Aorta (tissue), 5 donors: ENCODE measurements at places on chromosomes 6 and 20. TPM values are rescaled to one million over a fixed set of nuclear protein-coding genes. Genes with fewer than 3 reads are reported as not detected.

- H3K4me3 ChIP-seq = no peak overlapping the region
- no peak overlapping the region for H3K27ac ChIP-seq
- no peaks in the 10 kb centered on the region for H3K27me3 ChIP-seq
- H3K4me1 ChIP-seq = no peaks in the 10 kb centered on the region
- H3K36me3 ChIP-seq = no peaks in the 10 kb centered on the region
Measured at GRCh38 chr6:135675862-135676261, 175.6 kb upstream of the PDE7B start.

DNA sequence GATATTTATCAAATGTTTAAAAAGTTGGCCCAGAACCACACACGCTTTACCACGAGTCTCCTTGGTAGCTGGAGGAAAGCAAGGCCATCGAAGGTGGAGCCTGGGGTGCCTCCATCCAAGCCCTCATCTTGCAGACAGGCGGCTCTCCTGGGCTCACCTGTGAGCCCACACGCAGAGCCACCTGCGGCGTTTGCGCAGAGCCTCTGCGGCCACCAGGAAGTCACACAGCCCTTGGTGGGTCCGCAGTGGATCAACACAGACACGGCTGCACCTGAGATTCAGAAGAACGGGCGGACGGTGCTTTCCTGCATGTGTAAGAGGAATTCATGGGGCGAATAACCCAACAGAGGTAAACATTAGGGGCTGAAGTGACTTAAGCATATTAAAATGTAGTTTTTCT is 24.5 kb upstream of the SMOC2 start:
- DNase-seq = no peak
- H3K36me3 ChIP-seq = no peaks in the 10 kb centered on the region
- no peaks in the 10 kb centered on the region for H3K27me3 ChIP-seq
- H3K4me1 ChIP-seq = no peaks in the 10 kb centered on the region

DNA sequence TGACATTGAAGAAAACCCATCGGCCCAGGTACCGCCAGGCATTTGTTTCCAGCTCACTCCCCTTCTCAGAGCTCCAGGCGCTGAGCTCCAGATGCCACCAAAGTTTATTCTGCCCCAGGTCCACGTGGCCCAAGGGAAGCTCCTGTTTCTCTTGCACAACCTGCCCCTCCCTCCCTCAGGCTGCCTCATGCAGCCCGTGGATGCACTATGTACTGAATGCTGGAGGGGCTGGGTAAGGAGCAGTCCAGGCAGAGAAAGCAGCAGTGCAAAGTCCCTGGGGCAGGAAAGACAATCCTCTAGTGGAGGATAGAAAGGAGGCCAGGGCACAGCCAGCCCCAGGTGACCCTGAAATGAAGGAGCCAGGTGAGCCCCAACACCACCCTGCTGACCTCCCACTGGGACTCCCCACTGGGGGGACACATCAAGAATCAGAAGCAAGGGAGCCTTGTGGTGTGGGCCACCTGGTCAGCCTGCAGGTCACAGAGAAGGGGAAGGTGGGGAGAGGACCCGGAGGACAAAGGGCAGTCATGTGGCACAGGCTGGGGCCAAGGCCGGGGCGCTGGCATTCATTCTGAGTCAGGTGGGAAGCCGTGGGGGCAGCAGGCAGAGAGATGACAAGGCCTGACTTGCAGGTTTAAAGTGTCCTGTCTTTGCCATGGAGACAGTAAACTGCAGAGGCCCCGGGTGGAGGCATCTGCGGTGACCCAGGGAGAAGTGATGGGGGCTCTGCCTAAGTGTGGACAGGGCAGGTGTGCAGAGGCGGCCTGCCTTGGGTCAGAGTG is 230.1 kb downstream of the PREX1 start:
- no peak overlapping the region for H3K4me3 ChIP-seq
- H3K27me3 ChIP-seq = no peaks in the 10 kb centered on the region
- no peaks in the 10 kb centered on the region for H3K36me3 ChIP-seq
- H3K27ac ChIP-seq = no peak overlapping the region
- H3K4me1 ChIP-seq = no peaks in the 10 kb centered on the region

DNA sequence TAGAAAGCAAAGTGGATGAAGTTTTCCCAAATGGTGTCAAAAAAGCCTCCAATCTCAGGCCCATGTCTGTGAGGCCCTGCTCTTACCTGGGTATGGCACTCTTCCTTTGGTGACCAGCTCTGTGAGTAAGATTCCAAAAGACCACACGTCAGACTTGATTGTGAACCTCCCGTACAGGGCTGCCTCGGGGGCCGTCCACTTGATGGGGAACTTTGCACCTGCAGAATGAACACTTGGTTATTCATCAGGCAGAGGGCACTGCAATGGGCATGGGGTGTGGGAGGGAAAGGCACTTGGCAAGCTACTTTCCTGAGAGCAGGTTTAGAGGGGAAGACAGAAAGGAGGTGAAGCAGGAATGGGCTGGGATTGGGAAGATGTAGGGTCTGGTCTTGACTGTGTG is 68.7 kb upstream of the TRAF3IP2 start:
- H3K27me3 ChIP-seq = no peaks in the 10 kb centered on the region
- no peak for DNase-seq
- no peak overlapping the region for H3K27ac ChIP-seq
- peaks cover 1% of the 10 kb centered on the region for H3K4me1 ChIP-seq
- peaks cover 3% of the 10 kb centered on the region for H3K36me3 ChIP-seq
- H3K4me3 ChIP-seq = no peak overlapping the region

DNA sequence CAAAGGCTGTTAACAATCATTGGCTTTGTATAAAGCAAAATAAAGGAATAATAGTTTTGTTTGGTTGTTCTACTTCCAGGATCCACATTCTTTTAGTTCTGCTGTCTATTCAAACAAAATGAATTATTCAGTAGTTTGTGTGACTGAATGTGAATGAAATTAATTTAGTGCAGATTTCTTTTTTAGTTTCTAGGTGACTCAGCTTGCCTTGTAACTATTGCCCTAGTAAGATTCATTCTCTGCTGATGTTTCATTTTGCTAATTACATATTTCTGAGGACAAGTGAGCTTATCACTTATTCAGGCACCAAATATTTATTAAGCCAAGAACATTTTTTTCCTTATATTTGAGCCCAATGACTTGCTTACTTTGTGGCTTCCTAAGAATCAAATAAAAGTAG is 46.5 kb upstream of the RIPOR2 start:
- no peaks in the 10 kb centered on the region for H3K27me3 ChIP-seq
- no peak overlapping the region for H3K27ac ChIP-seq
- H3K4me3 ChIP-seq = no peak overlapping the region

- no peak for DNase-seq
- no peaks in the 10 kb centered on the region for H3K4me1 ChIP-seq
- no peaks in the 10 kb centered on the region for H3K27me3 ChIP-seq
- no peaks in the 10 kb centered on the region for H3K36me3 ChIP-seq
Measured at GRCh38 chr20:11261533-11262000, 587.8 kb upstream of the JAG1 start.

DNA sequence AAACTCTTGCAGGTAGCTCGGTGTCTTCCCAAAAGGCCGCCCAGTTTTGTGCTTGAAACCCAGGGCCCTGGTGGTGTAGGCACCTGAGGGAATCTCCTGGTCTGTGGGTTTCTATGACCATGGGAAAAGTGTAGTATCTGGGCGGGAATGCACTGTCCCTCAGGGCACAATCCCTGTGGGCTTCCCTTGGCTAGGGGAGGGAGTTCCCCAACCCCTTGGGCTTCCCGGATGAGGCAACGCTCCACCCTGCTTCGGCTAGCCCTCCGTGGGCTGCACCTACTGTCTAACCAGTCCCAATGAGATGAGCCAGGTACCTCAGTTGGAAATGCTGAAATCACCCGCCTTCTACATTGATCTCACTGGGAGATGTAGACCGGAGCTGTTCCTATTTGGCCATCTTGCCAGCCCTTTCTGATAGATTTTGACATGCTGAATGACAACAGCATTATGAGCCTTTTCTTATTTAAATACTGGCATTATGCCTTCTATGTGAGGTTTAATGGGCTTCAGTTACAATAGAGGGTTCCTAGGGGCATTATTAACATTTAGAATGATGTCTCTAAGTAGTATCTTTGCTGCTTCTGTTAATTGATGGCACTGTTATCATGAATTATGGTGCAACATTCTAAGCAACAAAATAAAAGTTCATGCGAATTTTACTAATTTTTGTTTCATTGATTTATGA is 133.7 kb upstream of the FLRT3 start:
- H3K27me3 ChIP-seq = no peaks in the 10 kb centered on the region
- DNase-seq = no peak
- H3K27ac ChIP-seq = no peak overlapping the region
- no peaks in the 10 kb centered on the region for H3K4me1 ChIP-seq
- H3K36me3 ChIP-seq = no peaks in the 10 kb centered on the region

GRCh38 chr6:77482981-77483380 is 19.7 kb upstream of the HTR1B start:
- no peaks in the 10 kb centered on the region for H3K36me3 ChIP-seq
- no peak for DNase-seq
- H3K27me3 ChIP-seq = no peaks in the 10 kb centered on the region
- no peak overlapping the region for H3K27ac ChIP-seq
- H3K4me3 ChIP-seq = no peak overlapping the region

GRCh38 chr20:57980506-57980905 is 247.9 kb downstream of the ANKRD60 start:
- H3K27ac ChIP-seq = no peak overlapping the region
- H3K4me1 ChIP-seq = no peaks in the 10 kb centered on the region
- no peaks in the 10 kb centered on the region for H3K36me3 ChIP-seq
- H3K27me3 ChIP-seq = no peaks in the 10 kb centered on the region
- DNase-seq = no peak
- H3K4me3 ChIP-seq = no peak overlapping the region

DNA sequence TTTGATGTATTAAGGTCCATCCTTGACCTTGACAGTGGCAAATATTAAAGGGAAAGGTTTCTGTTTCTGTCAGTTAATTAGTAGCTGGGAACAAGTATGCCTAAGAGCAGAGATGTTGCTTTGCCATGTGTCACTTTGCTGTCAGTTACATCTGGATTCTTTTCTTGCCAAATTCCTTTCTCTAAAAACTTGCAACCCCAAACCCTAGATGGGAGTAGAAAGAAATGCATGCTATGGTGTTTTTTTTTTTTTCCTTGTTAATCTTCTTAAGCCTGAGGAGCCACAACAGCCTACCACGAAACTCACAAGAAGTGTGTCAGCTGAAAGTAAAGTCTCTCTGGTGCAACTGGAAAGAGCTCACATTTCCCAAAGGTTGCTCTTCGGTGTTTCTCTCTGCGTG is 18.0 kb upstream of the CLDN20 start:
- no peak for DNase-seq
- H3K36me3 ChIP-seq = peaks cover 5% of the 10 kb centered on the region
- no peaks in the 10 kb centered on the region for H3K27me3 ChIP-seq
- no peaks in the 10 kb centered on the region for H3K4me1 ChIP-seq
- H3K4me3 ChIP-seq = no peak overlapping the region

- H3K27me3 ChIP-seq = no peaks in the 10 kb centered on the region
- no peaks in the 10 kb centered on the region for H3K36me3 ChIP-seq
- no peak overlapping the region for H3K27ac ChIP-seq
- no peaks in the 10 kb centered on the region for H3K4me1 ChIP-seq
- H3K4me3 ChIP-seq = no peak overlapping the region
- DNase-seq = no peak
Measured at GRCh38 chr6:106415921-106416320, 55.4 kb downstream of the CRYBG1 start.

DNA sequence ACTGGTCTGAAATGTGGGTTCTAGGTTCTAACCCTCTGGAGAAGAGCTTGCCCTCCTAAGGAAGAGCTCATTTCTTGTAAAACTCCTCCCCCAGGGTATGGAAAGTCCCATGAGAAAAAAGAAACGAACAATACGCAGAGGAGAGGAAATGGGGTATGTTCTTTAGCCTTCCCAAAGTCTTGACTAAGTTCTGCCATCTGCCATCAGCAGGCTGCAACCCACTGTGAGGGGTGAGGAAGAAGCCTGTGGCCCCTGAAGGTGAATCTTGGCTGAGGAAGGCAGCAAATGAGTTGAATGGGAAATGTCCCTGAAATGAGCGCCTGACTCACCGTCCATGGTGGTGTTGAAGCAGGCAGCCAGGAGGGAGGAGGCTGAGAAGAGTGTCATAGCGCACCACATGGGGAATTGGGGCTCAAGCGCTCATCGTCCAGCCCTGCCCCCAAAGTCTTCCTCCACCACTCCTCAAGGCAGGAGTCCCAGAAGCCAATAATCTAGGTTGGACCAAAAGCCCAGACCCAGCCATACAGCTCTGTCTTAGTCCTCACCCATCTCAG is 10.4 kb upstream of the MATN4 start:
- no peaks in the 10 kb centered on the region for H3K36me3 ChIP-seq
- H3K4me1 ChIP-seq = no peaks in the 10 kb centered on the region
- H3K27ac ChIP-seq = no peak overlapping the region
- no peaks in the 10 kb centered on the region for H3K27me3 ChIP-seq
- peak; percentile 52 for DNase-seq

GRCh38 chr6:27517928-27518787 is 45.3 kb upstream of the ZNF184 start:
- no peaks in the 10 kb centered on the region for H3K36me3 ChIP-seq
- no peaks in the 10 kb centered on the region for H3K4me1 ChIP-seq
- no peaks in the 10 kb centered on the region for H3K27me3 ChIP-seq
- peak overlapping the region; percentile 43 for H3K27ac ChIP-seq
- no peak for DNase-seq

- no peak overlapping the region for H3K4me3 ChIP-seq
- H3K27ac ChIP-seq = no peak overlapping the region
- no peaks in the 10 kb centered on the region for H3K36me3 ChIP-seq
- no peaks in the 10 kb centered on the region for H3K27me3 ChIP-seq
- DNase-seq = no peak
Measured at GRCh38 chr20:1872459-1873097, 22.6 kb upstream of the SIRPA start.

IDH3B gene
- 51.4 TPM for total RNA-seq

ZSWIM1 gene
- 8.2 TPM for total RNA-seq

SCUBE3 gene
- 57.6 TPM for total RNA-seq
